H4 (cell line): ENCODE measurements at places on chromosomes 4 and X. TPM values are rescaled to one million over a fixed set of nuclear protein-coding genes. Genes with fewer than 3 reads are reported as not detected.

DNA sequence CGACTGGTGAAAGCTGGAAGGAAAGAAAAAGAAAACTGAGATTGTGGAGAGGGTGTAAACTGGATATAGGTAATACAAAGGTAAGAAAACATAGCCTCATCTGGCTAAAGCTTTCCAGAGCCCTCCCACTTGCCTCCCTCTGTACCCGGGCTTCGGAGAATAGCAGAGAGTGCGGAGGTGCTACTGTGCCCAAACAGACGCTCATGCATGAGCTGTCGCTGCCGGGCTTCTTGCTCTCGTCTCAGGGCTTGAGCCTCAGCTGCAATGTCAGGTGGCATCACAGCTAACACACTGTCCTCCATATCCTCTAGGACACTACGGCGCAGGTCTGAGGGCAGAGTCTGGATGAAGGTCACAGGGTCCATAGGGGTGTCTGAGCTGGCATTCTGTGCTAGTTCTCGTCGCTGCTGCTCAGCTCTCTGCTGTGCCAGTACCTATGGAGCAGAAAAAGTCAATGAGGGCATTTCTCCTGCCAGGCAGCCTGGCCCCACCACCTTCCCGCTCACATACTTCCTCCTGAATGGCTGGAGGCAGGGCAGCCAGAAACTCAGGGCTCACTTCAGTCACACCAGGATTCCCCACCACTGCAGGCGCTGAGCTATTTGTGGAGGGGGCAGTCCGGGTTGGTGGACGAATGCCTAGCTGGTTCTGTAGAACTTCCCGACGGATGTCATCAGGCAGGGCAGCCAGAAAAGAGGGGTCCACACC lies 116.7 kb upstream of the HSD17B10 start:
- no peak for DNase-seq

- DNase-seq: no peak
Observed at GRCh38 chr4:10069075-10069642, 47.4 kb downstream of the WDR1 start.

DNA sequence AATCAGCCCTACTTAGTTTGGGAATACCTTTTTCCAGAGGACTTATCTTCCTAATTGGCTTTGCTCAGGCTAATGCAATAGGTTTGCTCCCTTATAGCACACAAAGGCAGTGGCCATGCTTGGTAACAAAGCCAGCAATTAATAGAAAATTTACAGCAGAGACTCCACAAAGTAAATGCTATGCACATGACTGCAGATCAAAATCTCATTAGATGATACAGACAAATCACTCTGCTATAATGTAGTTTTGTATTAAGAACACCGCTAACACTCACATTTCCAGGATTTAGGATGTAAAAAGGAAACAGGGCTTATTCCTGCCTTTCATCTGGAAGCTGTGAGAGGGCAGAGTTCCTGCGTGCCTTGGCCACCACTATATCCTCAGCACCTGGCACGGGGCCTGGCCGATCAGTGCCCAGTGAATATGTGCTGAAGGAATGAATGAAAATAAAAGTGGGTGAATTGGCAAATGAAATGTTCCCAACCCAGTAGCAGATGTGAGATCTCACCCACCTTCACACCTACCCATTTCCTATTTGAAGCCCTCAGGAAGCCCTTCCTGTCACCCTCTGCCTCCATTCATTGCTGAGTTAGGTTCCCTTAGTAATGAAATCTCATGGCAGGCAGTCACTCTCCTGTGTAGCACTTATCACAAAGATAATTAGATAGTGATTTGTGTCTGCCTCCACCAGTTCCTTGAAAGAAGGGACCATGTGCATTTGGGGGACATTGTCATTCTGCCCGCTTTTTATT lies 5.1 kb downstream of the SEPTIN6 start:
- no peak for DNase-seq

GRCh38 chrX:739611-740010 lies 109.0 kb downstream of the SHOX start:
- DNase-seq: no peak

DNA sequence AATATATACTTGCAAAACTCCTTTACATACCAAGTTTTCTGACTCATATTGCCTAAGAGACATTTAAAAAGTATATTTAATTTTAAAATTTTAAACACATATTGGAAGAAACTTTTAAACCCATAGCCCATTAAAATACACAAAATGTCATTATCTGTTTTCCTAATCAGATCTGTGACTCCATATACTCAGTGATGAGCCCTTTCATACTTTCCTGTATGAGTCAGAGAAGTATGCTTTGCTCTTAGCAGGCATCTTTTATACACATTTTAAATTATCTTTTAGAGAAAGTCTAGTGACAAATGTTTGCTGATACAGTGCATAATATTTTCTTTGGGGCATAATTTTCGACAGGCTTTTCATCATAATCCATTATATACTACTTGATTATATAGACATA lies 26.4 kb downstream of the SPIN3 start:
- no peak for DNase-seq

DNA sequence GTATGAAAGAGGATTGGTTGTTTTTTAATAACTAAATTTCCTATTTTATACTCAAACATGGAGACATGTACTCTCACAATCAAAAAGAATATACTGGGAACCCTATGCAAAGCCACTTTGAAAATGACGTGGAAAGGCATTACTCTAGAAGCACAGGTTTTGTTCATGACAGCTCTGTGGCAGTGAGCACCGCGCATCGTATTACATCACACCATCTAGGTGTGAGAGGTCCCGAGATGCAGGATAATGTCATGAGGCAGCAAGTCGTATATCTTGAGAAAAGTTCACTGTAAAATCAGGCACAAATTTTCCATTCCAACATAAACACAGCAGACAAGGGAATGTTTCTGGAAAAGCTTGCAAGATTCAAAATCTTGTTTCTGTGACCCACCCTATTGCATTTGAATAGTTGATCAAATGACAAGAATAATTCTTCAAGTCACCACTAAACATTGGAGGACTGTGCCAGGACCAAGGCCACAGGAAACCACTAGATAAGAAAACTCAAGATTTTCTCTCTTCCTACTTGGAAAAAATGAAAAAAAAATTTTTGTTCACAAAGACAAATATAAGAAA lies 127.6 kb downstream of the LDB2 start:
- no peak for DNase-seq

MXRA5 gene
- not detected in 2 replicates for total RNA-seq

INTU gene
- total RNA-seq: 0.37 and 2.2 TPM in 2 replicates

P2RY4 gene
- not detected in 2 replicates for total RNA-seq
